ENCODE measurements at places on chromosomes 7 and 10. TPM values are rescaled to one million over a fixed set of nuclear protein-coding genes. Genes with fewer than 3 reads are reported as not detected.
A peak's percentile ranks its signal among the peaks of the same experiment; 100 is the strongest.

GIMAP4 gene
- 17.1 TPM for polyA plus RNA-seq

LDB1 gene
- polyA plus RNA-seq = 67.9 TPM

COL1A2 gene
- polyA plus RNA-seq = 5,463 TPM

CFAP43 gene
- 0.49 TPM for polyA plus RNA-seq

C10orf53 gene
- polyA plus RNA-seq = not detected

DNA sequence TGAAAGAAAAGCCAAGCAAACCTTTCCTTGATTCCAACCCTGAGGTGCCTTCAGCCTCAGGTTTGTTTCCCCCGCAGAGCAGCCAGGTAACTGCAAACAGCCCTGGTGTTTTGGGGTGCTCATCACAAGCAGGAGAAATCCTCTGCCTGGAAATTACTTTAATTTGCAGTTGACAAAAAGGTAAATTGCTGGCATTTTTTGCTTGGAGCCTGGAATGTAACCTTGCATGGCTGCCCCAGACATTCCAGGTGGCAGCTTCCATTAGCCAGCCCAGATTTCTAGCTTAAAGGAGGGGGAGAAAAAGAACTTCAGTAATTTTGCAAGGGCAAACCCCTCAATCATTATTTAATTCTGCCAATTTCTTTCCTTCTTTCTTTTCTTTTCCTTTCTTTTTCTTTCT, 194.4 kb downstream of the MYOF start:
- DNase-seq = no peak

GRCh38 chr7:131021460-131021859, 287.5 kb upstream of the KLF14 start:
- no peak for DNase-seq

DNA sequence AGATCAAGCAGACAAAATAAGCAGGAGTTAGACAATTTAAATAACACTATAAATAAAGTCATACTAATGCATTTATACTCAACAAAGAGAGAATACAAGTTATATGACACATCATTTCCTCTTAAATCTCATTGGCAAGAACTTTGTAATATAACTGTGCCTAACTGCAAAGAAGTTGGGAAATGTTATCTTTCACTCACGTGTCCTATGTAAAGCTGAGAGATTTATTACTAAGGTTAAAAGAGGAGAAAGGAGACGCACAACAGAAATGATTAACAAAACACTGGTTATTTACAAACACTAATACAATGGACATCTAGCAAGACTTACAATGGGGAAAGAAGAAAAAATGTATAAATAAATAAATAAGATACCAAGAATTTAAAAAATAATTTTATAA, 12.7 kb upstream of the TMEM273 start:
- no peak for DNase-seq

- DNase-seq = no peak
Observed at GRCh38 chr10:70479165-70479581, 606 bp downstream of the PALD1 start.

GRCh38 chr7:142654398-142654797, 94.9 kb upstream of the PRSS1 start:
- DNase-seq = no peak

DNA sequence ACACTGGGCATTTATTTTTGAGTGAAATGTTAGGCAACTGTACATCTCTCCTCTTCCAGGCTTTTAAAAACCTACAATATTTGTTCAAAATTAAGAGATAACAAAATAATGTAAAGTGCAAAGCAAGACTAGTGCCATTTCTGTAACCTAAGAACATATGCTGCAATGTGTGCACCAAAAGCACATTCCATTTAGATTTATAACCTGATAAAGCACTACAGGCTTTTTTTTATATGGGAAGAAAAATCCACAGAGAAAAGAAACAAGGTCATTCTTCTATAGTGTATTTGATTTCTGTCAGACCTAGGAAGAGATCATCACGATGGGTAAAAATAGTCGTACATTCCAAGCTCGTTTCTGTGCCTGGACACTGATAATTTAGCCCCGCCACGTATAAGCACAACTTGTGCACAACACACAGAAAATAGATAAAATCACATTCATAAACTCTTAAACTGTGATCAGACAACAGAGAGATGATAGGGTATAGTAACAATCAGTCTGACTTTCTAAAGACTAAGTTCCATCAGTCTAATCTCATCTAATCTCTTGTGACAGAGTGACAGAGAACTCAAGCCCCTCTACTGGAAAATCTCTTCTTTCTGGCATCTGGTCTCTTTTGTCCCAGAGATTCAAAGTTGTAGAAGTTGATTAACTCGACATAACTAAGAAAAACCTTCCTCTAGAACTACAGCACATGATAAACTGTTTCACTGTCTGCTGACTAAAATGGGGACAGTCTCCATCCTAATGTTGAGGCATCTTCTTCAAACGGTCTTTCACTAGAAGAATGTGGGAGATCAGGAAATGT, 6.7 kb downstream of the LAMB1 start:
- peak; percentile 49 for DNase-seq

GRCh38 chr7:70680743-70681468, 451.0 kb upstream of the GALNT17 start:
- no peak for DNase-seq

GRCh38 chr10:44322137-44322536, 62.8 kb downstream of the CXCL12 start:
- DNase-seq = no peak
